ENCODE measurements at places on chromosomes 3 and 15. TPM values are rescaled to one million over a fixed set of nuclear protein-coding genes. Genes with fewer than 3 reads are reported as not detected.

Gene ITIH3
- 0.16 TPM for total RNA-seq

Gene HRH1
- total RNA-seq, result 11.9 TPM

Gene NR1I2
- under 0.01 TPM for total RNA-seq

Gene ERICH6
- not detected for total RNA-seq

Gene SOX14
- not detected for total RNA-seq
